GM04504 (cell line): ENCODE measurements at places on chromosomes 12 and 14.

GRCh38 chr12:26874501-26875296 lies 41.7 kb upstream of the ITPR2 start:
- no peak for DNase-seq

GRCh38 chr12:125149160-125150108 lies 84.2 kb downstream of the AACS start:
- DNase-seq: no peak

- no peak for DNase-seq
Observed at GRCh38 chr12:131157743-131158142, 204.0 kb downstream of the ADGRD1 start.

GRCh38 chr14:53060046-53060445 lies 93.1 kb downstream of the DDHD1 start:
- no peak for DNase-seq

- DNase-seq: no peak
Observed at GRCh38 chr14:94021001-94021400, 5.1 kb upstream of the OTUB2 start.

- DNase-seq: no peak
Observed at GRCh38 chr14:76583174-76583573, 178.1 kb upstream of the VASH1 start.

DNA sequence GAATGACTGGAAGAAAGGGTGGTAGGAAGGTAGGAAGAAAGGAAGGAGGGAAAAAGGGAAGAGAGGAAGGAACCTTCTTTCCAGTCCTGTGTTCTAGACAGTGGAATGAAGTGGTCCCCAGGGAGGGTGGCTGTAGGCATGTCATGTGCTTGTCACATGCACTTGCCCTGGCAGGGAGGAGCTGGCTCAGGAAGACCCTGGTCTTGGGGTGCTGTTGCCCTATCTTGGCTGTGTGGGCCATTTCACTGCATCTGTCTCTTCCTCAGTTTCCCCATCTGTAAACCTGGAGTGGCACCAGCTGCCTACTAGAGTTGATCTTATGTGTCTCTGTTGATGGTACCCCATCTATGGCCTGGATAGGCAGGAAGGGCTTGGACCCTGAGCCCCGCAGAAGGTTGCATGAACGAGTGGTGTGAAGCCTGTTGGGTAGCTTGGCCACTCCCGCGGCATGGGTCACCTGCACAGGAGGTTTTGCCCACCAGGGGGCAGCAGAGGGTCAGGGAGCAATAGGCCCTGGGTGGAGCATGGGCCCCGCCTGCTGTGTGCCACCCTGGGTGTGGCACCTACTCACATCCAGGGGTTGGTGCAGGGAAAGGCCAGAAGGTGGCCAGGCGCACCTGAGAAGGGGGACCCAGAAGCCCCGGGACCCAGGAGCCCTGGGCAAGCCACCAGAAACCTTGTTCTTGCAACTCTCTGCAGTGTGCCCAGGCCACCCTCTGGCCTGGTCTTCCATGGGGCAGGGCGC lies 25.1 kb downstream of the MEG3 start:
- DNase-seq: no peak

- DNase-seq: no peak
Observed at GRCh38 chr14:55773984-55774545, 194.1 kb downstream of the KTN1 start.

DNA sequence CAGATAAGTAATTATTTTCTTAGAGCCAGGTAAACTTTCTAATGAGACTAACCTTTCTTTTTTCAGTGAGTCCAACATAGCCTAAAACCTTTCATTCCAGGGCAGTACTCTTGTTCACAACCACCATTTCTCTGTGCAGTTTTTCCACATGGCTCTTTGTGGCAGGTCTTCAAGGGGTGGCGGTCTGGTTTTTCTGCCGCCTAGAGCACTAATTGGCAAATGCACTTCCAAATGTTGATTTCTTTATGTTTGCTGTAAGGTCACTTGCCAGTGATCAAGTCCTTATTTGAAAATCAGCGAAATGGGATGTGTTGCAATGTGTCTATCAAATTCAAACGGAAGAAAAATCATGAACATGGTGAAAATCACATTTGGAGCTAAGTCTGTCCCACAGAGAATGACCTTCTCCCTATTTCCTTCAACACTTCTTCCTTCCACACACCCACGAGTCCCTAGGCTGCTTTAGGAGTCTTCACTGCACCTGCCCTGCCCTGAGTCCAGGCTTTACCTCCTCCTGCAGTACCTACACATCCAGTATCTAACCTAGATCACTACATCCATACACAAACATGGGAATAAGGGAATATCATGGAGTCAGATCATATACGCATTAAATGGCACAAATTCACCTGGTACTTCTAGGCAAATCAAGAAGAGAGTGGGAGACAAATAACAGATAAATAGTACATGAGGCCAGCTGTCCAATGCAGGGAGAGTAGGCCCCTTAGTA lies 1.9 kb downstream of the SRGAP1 start:
- no peak for DNase-seq

GRCh38 chr12:47947341-47947740 lies 16.1 kb upstream of the TMEM106C start:
- DNase-seq: no peak
